ENCODE measurements at places on chromosomes 12 and 14. TPM values are rescaled to one million over a fixed set of nuclear protein-coding genes. Genes with fewer than 3 reads are reported as not detected.

The TRAFD1 gene
- total RNA-seq, result 19.4 TPM

The PLA2G1B gene
- total RNA-seq, result not detected

The CCDC88C gene
- total RNA-seq, result 262 TPM

The OTUB2 gene
- total RNA-seq, result 0.48 TPM

The ITGA7 gene
- total RNA-seq, result 3.3 TPM

The PIWIL1 gene
- total RNA-seq, result not detected

The KCNJ8 gene
- total RNA-seq, result not detected

Measured in OCI-LY7 (cell line).